ENCODE measurements at places on chromosomes 1 and 21.

- DNase-seq, result no peak
Observed at GRCh38 chr1:6869545-6869944, 84.3 kb downstream of the CAMTA1 start.

DNA sequence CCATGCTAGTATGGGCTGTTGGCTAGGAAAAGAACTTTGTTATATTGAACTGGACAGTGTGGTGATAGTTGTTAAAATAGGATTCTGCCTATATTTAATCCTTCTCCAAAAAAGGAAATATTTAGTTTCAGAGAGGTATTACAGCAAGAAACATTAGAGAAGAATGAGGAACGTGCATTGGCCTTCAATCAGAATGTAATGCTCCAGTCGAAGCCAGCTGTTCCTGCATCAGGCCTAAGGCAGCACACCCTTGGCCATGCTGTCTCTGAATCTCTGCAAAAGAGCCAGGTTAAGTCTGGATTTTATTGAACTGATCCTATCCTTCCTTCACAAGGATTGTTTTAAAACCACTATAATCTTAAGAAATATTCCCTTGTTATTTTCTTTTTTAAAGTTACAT is 35.3 kb upstream of the RALGPS2 start:
- no peak for DNase-seq

DNA sequence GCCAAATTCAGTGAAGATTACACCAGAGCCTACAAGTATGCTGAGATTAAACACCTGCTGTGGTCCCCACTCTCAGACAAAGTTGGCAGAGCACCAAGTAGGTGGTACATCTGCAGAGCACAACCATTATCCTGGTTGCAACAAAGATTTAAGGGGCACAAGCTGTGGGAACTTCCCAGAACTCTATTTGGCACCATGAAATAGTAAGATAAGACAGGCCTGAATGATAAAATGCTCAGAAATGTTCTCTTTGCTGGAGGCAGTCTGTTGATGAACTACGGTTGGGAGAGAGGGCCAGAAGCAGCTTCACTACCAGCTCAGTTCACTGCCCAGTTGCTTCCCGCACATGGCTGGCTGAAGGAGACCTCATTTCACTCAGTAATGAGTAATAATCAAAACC is 19.9 kb downstream of the RPL5 start:
- no peak for DNase-seq

- DNase-seq, result no peak
Observed at GRCh38 chr1:27941671-27942540, 7.1 kb downstream of the SMPDL3B start.

GRCh38 chr21:36955783-36956182 is 10.7 kb downstream of the HLCS start:
- DNase-seq, result no peak

DNA sequence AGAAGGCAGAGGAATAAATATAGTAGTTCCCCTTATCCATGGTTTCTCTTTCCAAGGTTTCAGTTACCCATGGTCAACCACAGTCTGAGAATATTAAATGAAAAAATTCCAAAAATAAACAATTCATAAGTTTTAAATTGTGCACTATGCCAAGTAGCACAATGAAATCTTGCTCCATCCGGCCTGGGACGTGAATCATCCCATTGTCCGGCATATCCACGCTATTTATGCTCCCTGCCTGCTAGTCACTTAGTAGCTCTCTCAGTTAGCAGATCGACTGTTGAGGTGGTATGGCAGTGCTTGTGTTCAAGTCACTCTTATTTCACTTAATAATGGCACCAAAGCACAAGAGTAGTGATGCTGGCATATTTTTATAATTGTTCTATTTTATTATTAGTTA is 58.6 kb upstream of the ARHGAP29 start:
- no peak for DNase-seq

GRCh38 chr1:26351590-26352337 is 2.2 kb downstream of the CRYBG2 start:
- DNase-seq, result no peak

Data from stimulated activated CD4-positive, alpha-beta T cell treated with anti-CD3 and anti-CD28 coated beads, Interleukin-12 subunit alpha, Interleukin-12 subunit beta, amount 100 ng/mL, for 24 hours (primary cell).